Muscle of back (tissue), 13 donors: ENCODE measurements at places on chromosomes 3 and 15.
A peak's percentile ranks its signal among the peaks of the same experiment; 100 is the strongest.

- DNase-seq: no peak
Observed at GRCh38 chr15:94290730-94291129, 59.4 kb downstream of the MCTP2 start.

DNA sequence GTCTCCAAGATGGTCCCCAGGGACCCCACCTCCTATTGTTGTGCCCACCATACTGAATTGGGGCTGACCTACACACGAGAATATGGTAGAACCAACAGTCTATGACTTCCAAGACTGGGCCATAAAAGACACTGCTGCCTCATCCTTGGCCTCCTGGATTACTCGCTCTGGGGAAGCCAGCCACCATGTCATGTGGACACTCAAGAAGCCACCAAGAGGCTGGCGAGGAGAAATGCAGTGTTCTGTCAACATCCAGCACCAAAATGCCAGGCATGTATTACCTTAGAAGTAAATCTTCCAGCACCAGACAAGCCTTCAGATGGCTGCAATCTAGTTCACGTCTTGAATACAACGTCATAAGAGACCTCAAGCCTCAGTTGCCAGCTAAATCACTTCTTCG lies 17.1 kb upstream of the TPM1 start:
- no peak for DNase-seq

DNA sequence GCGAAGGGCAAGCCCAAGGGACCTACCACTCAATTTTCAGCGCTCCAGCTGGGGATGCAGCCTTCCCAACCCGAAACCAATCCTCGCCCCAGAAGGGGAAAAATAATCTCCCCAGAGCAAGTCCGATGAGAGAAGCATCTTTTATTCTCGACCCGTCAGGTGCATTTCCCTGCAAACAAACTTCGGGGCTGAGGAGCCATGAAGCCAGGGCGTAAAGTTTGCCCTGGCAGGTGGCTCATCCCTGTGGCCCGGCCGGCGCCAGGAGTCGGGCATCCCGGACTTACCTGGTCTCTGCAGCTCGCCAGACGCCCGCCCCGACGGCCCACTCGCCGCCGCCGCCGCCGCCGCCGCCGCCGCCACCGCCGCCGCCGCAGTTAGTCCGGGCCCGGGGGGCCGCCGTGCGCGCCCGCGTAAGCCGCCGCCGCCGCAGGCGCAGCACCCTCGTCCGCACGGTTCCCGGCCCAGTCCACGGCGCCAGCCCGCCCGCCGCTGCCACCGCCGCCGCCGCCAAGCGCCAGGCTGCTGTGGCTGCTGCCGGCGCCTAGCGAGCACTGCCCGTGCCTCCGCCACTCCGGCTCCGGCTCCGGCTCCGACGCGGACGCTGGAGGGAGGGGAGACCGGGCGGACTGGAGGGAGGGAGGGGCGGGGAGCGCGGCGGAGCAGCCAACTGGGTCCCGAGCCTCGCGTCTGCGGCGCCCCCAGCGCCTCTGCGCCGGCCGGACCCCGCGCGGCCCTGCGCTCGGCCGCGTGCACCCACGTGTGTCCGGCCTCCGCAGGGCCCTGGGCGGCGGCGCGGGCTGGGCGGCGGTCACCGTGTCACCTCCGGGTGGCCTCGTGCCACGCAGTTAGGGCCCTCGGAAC lies at the start of gene CNTN3:
Gene CNTN3, minus strand, starts transcription at position 553 of the 861 bp plus-strand sequence. CDS start 93,547 bp downstream, outside the sequence.
- peak; percentile 82 for DNase-seq

DNA sequence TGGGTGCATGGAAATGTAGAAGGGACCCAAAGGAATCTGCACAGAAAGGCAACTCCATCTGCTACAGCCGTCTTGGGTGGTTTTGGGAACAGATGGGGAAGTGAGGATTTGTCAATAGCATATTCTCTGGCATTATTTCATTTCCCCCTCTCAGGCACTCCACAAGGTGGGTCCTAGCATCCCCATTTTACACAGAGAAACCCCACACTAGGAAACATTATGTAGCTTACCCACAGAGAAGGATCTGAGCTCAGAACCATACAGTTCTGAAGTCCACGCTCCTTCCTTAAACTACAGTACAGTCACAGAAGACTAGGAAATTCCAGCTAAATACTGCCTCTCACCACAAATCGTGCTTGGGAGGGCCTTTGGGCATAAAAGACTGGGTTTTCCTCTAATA lies 61.2 kb upstream of the CTNNB1 start:
- no peak for DNase-seq

DNA sequence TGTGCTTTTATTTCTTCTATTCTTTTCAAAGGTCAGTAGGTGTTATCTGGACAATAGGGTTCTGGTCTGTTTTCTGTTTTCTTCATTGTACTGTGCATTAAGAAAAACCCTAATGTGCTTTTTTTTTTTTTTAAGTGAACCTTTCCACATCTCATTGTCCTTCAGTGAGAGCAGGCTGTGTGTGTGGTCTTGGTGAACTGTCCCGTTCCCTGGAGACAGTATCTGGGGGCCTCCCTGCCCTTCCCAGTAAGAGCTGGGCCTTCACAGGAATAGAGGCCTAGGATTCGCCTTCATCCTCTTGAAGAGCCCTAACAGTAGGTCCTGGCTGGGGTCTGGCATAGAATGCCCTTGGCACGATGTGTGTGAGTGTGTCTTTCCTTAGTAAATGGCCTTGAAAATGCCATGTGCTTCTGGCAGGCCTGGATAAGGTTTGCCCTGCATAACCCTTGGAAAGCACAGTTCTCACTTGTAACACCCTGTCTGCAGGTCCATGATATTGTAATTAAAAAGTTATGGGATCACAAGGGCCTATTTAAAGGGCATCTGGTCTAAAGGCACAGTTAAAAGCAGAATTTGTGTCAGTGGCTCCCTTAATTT lies 81.2 kb downstream of the IGF1R start:
- no peak for DNase-seq

DNA sequence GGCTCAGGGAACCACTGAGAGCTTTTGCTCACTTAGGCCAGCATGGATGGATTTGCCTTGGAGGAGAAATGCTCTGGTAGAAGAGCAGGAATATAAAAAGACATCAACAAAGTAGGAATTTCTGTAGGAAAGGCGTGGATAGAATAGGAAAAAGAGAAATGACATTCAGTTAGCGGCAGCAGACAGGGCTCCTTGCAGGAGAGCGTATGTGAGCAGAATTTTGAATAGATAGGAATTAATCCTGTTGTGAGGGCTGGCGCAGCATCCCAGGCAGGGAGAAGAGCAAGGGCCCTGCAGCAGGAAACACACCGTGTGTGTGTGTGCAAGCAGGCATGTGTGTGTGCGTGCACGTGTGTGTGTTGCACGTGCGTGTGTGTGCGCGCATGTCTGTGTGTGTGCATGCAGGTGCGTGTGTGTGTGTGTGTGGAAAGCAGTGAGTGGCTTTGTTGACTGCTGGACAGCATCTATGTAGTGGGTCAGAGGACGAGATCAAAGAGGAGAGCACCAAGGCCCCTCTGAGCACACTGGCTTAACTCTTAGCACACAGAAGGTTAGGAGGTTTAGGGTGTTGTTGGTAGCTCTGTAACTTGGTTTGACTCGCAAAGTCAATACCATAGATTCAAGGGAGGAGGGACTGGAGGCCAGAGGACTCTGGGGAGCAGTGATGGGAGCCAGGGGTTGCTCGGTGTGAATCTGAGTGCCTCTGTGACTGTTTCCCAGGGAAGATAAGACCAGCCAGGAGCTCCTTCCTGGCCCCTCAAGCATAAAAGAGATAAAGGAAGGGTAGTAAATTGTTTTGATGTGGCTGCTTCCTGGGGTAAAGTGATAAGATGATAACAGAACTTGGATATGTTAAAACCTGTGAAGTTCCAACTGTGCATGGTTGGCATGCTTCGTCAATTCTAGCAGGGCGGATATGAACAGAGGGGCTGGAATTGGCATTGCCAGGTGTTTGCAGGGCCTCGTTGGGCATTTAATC lies 639.5 kb downstream of the NR2F2 start:
- no peak for DNase-seq

DNA sequence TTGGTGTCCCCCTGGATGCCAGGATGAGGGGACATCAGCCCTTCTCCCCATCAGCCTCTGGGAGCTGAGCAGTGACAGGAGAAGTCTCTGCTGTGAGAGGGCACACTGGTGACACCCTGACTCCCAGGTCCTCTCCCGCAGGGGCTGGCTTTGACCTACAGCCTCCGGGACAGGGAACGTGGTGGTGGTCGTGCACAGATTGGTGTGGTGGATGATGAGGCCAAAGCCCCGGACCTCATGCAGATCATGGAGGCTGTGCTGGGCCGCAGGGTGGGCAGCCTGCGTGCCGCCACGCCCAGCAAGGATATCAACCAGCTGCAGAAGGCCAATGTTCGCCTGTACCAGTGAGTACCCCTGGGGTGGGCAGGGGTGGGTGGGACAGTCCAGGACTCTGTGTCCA lies 6.8 kb downstream of the VILL start:
- DNase-seq: no peak

- DNase-seq: no peak
Observed at GRCh38 chr15:73617913-73618312, 15.3 kb downstream of the NPTN start.

DNA sequence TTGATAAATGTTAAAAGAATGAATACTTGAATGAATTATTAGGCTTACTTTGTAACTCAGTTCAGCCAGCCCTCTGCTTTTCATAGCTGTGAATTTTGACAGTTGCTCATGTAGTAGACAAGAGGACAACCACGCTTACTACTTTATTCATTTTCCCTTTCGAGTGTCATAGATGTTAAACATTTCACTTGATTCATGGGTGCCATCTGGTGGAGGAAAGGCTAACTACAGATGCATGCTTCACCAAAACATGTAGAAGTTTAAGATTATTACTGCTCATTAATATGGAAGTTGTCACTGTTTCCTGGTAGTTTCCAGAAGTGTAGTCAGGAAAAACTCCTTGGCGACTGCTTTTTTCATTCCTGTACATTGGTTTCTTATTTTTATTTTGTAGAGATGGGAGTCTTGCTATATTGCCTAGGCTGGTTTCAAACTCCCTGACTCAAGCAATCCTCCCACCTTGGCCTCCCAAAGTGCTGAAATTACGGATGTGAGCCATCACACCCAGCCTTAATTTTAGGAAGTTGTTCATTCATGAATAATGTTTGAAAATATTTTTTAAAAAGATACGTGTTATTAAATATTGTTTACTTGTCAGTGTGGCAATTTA lies 163.2 kb downstream of the B3GALNT1 start:
- DNase-seq: peak; percentile 85

- DNase-seq: no peak
Observed at GRCh38 chr3:123105201-123106189, 38.7 kb downstream of the PDIA5 start.

GRCh38 chr3:143700431-143700975 lies 147.8 kb downstream of the SLC9A9 start:
- no peak for DNase-seq

GRCh38 chr3:74021449-74021848 lies 396.7 kb upstream of the PDZRN3 start:
- DNase-seq: no peak

DNA sequence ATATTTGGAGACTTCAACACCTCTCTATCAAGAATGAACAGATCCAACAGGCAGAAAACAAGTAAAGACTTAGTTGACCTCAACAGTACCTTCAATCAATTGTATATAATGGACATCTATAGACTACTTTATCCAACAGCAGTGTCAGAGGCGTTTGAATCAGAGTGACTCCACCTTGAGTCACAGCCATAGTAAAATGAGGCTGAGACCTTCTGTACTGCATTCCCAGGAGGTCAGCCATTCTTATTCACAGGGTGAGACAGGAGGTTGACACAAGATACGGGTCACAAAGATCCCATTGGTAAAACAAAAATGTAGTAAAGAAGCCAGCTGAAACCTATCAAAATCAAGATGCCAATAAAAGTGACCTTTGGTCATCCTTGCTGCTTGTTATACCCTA lies 299.8 kb downstream of the CNTN3 start:
- no peak for DNase-seq

- no peak for DNase-seq
Observed at GRCh38 chr15:101242999-101243336, 8.9 kb downstream of the CHSY1 start.
